ENCODE measurements at places on chromosomes 6 and 20.

GRCh38 chr6:121771937-121772720, 336.7 kb downstream of the GJA1 start:
- DNase-seq = no peak

GRCh38 chr6:19836799-19837510, at the start of gene ID4:
Gene ID4 (plus strand): TSS chr6:19837370. CDS start chr6:19837755, 385 bp downstream.
- no peak for DNase-seq

DNA sequence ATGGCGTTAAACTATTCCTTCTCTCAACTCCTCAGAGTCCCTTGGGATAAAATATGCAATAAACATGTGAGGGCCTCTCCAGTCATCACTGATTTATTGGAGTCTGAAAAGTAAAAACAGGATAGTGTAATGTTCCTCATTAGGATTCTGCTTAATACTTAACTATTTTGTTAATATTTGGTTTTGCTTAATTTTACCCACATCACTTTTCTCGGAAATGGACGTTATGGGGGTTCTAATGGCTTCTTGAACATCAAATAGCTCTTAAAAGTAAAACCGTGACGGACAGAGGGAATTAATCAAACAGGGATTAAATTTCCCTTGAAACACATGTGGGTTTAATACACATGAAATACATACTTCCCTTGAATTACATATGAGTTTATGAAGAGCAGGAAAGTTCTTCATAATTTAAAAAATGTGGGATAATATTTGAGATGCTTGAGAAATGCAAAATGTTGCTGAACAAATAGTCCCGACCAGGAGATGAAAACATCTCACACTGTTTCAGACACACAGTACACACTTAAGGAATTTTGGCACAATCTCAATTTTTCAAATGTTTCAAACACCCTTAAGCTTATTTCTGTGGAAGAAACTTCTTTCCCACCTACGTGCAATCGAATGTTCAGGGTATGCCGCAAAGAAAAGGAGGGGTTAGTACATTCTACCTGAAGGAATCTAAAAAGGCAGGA, 38.4 kb upstream of the EIF2S2 start:
- no peak for DNase-seq

DNA sequence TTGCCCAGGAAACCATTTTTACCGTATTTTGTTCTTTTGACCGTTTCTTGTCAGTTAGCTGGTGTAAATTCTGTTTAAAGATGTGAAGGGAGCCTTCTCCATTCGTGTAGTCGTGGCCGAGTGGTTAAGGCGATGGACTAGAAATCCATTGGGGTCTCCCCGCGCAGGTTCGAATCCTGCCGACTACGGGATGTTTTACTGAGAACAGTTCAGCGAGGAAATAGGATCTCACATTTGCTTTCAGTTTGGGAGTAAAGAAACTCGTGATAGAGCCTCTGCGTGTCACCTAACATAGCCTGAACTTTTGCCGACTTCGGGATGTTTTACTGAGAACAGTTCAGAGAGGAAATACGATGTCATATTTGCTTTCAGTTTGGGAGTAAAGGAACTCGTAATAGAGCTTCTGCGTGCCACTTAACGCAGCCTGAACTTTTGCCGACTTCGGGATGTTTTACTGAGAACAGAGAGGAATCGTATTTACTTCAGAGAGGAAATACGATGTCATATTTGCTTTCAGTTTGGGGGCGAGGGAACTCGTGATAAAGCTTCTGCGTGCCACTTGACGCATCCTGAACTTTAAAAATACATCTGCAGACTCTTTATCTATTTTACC, 5.9 kb upstream of the ZNF184 start:
- peak; percentile 74 for DNase-seq

DNA sequence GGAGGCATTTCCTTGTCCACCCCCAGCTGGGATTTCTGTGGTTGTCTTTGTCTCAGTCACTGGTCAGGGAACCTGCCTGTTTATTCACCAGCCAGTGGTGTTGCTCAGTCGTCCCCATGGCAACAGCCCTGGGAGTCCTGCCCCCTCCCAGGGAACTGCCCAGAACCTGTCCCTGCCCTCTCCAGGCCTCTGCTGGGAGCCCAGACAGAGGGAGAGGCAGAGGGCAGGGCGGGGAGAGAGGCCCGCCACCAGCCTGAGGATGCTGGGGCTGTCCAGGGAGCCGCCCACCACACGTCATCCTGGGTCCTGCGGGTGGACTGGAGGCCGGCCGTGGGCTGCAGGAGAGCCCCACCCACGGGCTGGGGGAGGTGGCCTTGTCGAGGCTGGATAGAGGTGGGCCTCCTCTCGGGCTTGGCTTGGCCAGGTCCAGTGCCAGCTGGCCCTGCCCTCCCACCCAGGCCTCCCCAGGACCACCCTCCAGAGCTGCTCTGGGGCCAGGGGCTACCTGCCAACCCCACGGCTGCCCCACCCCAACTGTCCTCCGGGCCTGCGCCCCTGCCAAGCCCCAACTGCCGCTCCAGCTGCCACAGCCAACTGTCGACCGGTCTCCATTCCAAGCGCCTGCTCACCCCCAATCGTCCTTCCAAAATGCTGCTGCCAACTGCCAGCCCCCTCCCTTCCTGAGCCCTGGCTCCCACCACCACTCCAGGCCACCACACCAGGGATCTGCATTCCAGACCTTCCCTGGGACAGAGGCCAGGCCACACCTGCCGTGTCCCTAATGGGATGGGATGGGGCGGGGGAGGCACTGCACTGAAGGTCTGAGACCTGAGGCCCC, 4.2 kb upstream of the ZBTB46 start:
- DNase-seq = no peak

- no peak for DNase-seq
Observed at GRCh38 chr20:57660922-57661745, 40.9 kb upstream of the ZBP1 start.

DNA sequence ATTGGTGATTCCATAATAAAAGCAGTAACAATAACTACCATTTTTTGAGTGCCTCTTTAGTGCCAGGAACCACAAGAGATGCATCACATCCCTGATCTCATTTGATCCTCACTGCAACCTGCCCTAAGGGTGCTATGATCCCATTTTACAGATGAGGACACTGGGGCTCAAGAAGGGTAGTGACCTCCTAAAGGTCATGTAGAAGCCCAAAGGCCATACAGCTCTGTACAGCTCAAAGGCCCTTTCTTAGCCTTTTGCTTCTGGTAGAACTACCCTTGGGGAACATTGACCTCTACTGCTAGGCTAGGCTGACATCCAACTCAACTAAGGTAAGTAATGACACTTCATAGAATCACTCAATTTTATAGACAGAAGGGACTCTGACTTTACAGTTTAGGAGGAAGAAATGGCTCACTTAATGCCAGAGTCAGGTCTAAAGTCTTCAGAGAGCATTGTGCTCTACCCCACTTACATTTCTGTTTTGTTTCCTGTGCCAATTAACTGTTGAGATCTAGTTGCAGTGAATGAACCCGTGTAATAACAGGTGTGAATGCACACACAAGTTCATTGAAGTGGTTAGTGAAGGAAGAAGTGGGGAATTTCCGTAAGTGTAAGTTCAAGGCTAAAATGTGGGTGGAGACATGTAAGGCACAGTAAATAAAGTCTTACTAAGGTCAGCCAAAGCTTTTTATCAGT, 10.7 kb downstream of the SLC9A8 start:
- DNase-seq = no peak

- no peak for DNase-seq
Observed at GRCh38 chr20:24321973-24322372, 147.5 kb upstream of the SYNDIG1 start.

DNA sequence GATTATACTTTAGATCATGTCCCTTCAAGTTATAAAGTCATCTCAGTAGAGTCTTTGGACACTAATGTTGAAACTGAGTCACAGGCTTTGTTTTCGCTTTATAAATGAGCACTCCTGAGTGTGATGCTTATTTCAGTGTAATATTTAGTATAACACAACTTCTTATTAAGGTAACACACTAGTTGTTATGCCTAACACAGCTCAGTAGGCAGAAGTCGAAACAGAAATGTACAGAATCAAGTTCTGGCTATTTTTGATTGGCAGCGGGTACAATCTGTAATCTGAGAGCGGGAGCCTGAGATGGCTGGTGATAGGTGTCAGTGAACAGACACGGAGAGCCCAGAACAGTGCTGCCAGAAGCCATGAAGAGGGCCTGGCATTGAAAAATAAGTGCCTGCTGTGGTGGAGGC, 11.4 kb downstream of the HECA start:
- no peak for DNase-seq

DNA sequence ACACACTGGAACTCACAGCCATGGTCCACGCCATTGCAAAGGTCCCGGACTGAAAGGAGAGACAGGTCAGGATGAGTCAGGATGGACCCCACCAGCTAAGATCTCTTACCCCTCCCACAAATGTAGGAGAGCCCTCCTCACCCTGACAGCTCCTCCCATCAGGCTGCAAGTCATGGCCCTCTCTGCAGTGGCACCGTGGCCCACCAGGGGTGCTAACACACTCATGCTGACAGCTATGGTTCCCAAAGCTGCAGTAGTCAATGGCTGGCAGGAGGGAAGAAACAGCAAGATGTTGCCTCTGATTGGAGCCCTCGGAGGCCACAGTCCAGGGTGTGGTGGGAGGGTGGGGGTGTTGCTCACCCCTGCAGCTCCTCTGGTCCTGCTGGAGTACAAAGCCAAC, 5.7 kb upstream of the RBPJL start:
- DNase-seq = no peak

DNA sequence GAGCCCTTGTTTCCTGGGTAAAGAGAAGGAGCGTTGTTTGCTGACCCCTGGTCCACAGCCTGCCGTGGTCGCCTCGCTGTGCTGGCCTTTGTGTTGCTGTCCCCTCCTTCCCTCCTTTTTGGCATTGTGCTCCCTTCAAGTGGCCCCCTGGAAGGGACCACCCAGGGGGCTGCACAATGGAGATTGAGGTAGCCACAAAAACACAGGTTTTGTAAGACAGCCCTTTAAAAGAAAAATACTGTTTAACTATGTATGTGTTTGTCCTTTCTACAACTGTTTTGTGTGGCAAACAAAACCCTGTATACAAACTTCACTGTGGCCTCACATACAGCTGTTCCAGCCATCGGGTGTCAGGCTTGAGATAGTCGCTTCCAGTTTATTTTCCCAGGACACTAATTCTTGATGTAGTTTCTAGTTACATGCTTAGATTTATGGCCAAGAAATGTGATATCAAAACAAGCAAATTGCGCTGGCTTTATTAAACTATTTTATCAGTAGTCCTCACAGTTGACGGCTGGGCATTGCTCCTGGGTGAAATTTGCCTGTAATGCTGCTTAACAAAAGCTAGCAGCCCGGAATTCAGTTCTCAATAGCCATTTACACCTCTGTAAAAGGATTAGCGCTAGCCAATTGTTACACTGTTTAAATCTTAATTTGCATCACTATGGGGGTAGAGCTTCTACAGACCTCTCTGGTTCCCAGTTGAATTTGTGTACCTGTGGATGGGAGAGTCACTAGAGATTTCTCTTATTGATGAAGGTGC, 64.1 kb downstream of the KIZ start:
- no peak for DNase-seq

DNA sequence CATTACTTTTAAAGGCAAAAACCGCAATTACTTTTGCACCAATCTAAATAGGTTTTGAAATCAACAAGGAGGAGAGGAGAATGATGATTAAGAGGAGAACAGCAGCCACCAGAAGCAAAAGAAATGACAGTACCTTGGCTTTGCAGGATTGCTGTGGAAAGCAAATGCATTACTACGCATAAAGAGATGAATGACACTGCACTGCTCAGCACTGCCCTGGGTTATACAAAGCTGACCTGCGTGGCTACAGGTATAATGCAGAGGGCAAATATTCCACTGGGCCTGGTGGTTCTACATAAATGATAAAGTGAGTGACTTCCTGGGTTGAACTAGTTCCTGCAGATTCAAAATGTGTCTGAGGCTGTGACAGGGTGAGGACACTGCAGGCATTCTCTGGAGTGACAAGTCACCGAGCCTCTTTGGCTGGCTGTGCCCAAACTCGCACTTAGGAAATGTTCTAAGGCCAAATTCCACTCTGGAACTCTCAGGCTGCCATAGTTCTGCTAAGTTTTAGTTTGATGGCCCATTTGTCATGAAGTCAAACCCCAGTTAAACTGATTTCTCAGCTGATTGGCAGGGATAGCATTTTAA, 78.6 kb downstream of the INSM1 start:
- DNase-seq = no peak

DNA sequence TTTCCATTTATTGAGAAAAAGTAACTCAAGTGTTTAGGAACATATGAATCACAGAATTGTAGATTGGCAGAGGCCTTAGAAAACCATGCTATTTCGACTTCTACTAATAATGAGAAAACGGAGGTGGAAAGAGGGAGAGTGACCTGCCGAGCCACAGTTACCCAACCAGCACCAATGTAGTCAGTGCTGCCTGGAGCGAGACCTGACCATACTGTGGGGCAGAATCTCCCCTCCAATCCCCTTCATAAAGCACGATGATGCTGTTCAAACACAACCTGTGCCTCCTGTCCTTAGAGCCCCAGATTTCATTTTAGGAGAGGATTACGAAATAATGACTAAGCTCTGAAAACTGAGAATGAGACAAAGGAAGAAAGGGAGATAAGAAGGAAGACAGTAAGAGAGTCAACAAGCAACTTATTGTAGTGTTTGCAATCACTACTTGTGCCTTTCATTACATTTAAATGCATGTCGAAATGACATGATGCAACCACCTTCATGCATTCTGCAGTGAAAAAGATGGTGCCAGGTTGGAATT, 70.6 kb downstream of the ATXN1 start:
- DNase-seq = no peak

- no peak for DNase-seq
Observed at GRCh38 chr6:110688661-110689268, 126.5 kb downstream of the CDK19 start.

DNA sequence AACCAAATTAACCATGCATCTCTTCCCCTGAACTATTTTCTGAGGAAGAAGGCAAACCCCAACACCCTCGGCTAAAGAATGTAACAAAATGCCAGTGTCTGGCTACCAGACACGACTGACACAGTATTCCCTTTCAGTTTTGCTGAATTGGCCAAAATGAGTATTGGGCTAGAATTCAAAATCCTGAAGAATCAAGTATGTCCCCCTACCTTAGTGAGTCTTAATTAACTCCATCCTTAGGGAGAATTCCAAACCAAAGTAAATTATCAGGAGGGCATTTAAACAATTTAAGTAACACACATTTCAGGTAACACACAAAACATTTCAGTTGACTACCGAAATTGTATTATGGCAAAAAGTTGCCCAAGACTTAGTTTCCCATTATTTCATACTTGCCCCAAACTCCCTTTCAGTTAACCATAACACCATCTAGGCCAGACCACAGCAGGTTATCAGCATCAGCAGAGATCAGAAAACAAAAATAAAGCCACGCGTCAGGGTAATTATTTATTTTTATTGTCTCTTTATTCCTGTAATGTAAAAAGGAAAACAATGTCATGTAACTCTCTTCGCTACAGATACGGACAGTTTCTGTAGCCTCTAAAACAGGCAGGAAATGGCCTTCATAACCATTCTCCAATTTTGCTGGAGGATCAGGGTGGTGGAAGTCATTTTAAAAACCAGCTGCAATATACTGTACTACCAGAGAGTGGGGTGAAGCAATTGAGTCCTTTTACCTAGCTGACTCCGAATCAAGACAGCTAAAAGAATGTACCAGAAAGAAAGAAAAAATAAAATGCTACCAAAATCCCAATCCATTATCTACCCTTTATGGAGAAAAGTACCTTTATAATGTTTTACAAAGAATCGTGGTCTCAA, 1.9 kb downstream of the SNX5 start:
- no peak for DNase-seq

All from activated naive CD4-positive, alpha-beta T cell (primary cell).